ENCODE measurements at places on chromosomes 2 and 18.
A peak's percentile ranks its signal among the peaks of the same experiment; 100 is the strongest.

DNA sequence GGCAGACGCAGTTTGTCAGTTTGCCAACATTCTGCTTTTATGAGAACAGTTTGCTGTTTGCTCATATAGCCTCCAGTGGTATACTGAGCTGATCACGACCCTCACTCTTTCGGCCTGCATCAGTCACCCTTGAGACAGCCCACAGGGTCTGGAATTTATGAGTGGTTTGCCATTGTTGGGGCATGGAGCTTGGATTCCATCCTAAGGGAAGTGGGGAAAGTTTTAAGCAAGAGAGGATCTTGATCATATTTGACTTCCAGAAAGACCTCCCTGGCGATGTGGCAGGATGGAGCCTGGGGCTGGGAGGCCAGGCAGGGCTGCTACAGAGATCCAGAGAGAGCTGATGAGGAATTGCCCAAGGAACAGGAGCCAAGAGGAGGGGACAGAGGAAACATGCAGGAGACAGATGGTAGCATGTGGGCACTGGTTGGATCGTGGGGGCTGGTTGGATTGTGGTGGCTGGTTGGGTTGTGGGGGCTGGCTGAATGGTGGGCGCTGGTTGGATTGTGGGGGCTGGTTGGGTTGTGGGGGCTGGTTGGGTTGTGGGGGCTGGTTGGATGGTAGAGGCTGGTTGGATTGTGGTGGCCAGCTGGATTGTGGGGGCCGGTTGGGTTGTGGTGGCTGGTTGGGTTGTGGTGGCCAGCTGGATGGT is 27.3 kb upstream of the GPR17 start:
- no peak for DNase-seq

DNA sequence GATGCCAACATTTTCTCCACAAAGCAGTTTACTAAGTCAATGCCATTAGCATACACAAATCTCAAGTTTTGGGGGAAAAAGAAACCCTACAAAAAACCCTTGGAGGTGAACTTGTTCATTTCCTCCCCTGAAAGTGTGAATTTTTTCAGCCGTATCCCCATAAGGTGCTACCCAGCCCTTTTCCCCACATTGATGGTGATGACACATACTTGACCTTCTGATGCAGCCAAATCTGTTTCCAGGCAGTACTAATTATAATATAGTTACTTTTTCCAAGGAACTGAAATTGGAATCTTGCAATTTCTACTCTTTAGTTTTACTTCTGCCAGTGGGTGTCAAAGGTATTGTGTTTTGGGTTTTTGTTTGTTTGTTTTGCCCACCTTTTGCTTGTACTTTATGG is 474.5 kb downstream of the TGIF1 start:
- DNase-seq = no peak

DNA sequence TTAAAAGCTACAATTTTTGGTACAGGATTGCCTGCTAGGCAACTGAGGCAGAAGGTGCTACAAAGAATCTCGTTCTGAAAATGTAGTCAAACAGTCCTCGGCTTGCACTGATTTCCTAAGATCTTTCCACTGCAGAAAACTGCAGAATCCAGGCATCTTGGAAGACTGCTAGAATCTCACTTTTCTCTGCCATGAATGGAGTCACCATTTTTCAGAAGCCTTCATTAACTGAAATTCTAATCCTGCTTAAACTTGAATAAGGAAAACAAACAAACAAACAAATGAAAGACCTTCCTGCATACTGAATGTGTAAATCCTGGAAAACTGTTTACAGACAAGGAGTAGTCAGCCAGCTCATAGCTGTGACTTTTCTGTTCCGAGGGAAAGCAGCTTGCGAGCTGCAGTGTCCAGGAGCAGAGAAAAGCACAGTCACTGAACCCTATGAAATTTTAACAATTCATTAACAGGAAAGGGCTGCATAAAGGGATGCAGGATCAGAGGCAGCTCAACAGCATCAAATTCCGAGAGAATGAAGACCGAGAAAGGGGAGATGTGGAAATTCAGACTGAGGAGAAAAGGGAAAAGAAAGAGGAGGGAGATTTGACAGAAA is 210.5 kb upstream of the PIK3C3 start:
- DNase-seq = no peak

DNA sequence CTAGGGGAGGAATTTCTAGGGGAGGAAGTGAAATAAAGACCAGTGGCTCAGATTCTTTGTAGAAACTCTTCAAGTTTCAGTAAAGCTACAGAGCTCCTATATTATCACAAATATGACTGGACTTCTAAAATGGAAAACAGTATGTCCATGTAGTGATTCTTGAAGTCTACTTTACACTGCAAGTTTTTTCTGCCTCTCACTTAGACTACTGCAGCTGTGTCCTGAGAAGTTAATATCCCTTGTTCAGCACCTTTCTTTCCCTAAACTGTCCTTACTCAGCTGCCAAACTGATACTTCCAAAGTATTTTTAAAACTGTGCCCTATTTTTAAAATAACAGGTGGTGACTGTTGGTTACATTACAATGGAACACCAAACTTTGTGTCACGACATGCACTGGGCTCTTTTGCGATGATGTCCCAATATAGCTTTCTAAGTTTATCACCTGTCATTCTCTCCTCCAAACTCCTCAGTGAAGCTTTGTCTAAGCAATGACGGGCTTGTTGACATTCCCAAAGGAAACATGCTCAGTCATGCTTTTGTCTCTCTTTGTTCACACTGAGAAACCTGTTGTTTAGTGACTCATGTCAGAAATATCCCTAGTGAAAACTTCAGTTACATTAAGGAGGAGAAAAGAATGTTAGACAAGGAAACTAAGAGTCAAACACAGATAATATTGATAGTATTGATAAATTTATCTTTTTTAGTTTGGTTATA is 341.1 kb downstream of the ARL6IP6 start:
- peak; percentile 78 for DNase-seq

- DNase-seq = no peak
Measured at GRCh38 chr2:43718530-43719124, 42.4 kb upstream of the C1GALT1C1L start.

DNA sequence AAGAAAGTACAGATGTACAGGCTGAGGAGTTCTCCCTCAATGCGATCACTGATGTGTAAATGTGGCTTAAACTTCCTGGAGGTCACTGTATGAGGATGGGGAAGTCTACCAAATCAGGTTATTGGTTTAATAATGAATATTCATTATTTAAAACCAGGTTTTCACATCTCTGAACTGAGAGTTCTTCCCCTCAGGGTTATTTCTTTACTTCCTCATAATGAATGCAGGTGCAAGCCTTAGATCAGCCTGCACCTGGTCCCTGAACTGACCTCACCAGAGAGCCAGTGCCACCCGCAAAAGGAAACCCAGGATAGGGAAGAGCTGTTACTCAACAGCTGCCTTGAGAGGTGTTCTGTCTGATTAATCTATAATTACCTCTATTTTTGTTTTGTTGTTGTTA is 369.0 kb downstream of the EPHA4 start:
- no peak for DNase-seq

DNA sequence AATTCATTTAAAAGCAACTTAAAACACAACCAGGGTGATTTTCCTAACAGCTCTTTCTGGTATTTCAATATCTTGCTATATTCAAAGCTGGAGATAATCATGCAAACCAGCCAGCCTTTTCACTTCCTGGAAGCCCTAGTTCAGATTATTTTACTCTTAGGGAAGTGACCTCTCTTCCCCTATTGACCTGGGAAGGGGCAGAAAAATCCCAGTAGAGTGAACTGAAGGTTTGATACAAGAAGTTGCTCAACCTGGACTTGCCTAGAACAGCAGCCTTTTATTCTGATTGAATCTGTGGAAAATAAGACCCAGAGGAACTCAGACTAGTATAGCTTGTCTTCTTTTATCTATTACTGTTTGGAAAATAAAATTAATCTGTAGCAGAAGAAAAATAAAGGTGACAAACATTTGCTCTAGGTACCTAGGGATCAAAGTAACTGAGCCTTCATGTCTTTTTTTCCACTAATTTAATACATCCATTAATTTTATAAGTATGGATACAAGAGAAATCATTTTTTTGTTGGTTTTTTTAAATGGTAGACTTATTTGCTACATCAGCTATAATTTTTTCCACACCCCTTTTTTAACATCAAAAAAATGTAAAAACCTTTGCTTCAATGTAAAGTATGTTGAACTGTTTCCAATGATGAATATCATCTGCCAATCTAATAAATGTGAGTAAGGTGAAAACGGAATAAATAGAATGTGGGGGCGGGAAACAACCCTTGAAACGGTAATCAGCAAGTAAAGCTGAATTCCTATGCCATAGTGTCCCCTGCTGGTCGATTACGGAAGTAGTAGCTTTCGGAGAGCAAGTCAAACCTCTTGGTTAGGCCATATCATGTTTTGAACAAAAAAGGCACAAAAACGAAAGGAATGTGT is 629.9 kb downstream of the NRXN1 start:
- DNase-seq = peak; percentile 41

GRCh38 chr2:46521215-46521683 is 41.9 kb downstream of the TMEM247 start:
- DNase-seq = no peak

GRCh38 chr2:232662486-232663260 is 29.3 kb downstream of the EFHD1 start:
- DNase-seq = no peak

Data from kidney glomerular epithelial cell (primary cell).